ENCODE measurements at places on chromosomes 2 and 18. TPM values are rescaled to one million over a fixed set of nuclear protein-coding genes. Genes with fewer than 3 reads are reported as not detected.

- DNase-seq = no peak
Observed at GRCh38 chr18:62596145-62597005, 73.5 kb downstream of the ZCCHC2 start.

DNA sequence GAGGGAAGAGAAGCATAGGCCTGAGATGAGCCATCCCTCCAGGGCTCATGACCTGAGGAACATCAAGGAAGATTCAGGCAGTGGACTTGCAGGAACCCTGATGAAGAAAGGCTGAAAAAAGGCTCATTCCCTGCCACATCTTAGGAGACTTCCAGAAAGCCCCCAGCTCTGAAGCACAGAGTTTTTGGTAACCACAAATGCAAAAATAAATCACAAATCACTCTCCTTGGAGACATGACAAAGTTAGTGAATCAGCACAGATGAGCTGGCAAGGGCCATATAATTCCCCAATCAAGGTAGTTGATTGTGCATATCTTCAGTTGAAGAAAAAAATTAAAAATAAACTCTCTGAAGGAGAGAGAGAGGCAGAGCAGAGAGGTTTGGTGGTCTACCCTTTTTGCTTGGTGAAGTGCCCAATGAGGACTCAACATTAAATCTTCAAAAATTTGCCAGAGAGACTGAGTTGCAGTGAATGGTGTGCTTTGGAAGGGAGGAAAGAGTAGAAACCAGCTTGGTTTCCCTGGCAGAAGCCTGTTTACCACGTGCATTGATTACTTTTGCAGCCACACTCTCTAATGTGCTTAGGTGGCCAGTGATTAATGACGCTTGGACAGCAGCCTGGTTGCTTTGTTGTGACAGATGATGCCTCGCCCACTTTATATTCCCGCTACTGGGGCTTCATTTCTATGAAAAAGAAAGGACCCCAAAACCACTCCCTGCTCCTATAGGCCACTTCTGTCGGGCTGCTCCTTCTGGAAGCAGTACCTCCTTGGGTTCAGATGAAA, 257.4 kb upstream of the SLC14A2 start:
- no peak for DNase-seq

DNA sequence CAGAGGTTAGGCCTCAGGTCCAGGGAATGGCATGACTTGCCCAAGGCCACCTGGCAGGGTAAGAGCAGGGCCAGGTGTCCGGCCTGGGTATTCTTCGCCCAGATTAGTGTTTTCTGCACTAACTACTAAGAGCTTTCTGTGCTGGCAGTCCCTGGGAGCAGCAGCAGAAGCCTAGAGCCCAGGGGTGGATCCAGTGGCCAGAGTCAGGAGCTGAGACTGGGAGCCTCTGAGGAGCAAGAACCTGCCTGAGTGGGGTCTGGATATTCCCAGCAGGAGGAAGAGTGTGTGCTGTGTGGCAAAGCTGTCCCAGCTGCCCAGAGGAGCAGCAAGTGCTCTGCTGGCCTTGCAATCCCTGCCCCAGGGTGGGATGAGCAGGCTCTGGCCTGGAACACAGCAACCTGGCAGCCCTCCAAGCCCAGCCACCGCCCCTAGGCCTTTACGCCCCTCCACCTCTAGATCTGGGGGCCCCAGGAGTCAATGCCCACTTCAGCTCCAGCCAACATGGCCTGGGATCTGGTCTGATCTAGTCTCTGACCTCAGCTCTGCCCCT, 30.7 kb upstream of the GPAT2 start:
- no peak for DNase-seq

- no peak for DNase-seq
Observed at GRCh38 chr2:19733390-19733789, 168.4 kb downstream of the TTC32 start.

DNA sequence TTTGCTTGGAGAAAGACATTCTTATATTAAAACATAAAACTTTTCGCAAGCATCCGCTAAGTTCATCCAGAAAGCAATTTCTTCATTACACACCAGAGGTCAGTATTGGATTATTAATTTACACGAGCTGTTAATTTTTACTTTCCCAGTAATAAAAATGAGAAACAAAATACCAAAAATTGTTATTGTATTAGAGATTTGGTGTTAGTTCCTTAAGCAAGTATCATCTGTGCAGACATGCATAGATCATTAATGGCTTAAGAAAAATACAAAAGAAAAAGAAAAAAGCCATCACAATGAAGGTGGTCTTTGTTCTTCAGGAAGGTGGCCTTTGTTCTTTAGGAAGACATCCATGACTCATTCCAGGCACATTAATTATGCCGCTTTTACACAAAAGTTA, 53.6 kb upstream of the HNMT start:
- DNase-seq = no peak

DNA sequence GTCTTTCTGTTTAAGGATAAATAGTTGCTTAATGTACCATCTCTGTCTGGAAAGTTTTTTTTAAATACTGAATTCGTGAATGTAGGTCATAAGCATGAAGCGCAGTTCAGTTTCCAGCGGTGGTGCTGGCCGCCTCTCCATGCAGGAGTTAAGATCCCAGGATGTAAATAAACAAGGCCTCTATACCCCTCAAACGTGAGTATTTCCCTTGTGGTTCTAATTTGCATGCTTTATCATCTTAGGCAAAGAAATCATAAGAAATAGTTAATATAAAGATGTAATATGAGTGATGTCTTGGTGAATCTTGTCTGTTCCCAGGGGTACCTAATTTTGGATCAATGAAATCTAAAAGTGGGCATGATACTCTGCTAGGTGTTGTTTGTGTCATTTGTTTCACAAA, 1.5 kb downstream of the NDC80 start:
- no peak for DNase-seq

Gene PPP1R1C
- not detected for total RNA-seq

Gene FBXO48
- total RNA-seq = 1.5 TPM
